Adipocyte (in vitro differentiated cells): ENCODE measurements at places on chromosomes 2 and 18.

DNA sequence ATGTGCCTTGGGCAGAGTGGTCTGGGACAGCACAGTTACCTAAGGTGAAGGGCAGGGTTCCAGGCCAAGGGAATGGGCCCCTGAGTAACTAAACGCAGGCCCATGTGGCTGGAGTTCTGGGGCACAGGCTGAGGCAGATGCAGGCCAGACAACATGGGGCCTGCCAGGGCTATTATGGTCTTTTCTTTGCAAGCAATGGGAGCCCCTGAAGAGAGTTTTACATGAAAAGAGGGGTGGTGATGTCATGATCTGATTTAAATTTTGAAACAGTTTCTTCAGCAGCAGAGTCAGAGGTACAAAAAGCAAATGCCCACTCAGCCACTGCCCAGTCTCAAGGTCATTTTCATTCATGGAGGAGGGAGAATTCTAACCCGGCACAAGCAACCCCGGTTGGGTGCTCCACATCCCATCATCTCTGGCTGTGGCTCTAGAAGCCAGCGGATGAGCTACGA lies 5.6 kb downstream of the CHST10 start:
- DNase-seq, result no peak

- DNase-seq, result no peak
Observed at GRCh38 chr18:50518787-50519546, 40.9 kb upstream of the MAPK4 start.

DNA sequence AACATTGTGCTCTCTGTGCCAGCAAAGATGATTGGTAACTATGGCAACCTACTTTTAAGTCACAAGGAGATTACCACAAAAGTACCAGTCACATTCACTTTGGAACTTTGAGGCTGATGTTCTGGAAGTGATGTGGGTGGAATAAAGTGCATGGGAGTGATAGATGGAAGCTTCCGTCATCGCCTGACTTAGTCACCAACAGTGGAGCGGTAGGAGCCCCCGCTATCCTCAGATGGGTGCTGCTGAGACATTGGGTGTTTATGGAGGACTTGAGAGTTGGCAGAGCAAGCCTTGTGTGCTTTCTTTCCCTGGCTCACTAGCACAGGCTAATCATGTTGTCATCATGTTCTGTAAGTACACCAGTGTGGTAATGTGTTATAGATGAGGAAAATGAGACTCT lies 4.6 kb downstream of the PPP1R7 start:
- DNase-seq, result no peak

DNA sequence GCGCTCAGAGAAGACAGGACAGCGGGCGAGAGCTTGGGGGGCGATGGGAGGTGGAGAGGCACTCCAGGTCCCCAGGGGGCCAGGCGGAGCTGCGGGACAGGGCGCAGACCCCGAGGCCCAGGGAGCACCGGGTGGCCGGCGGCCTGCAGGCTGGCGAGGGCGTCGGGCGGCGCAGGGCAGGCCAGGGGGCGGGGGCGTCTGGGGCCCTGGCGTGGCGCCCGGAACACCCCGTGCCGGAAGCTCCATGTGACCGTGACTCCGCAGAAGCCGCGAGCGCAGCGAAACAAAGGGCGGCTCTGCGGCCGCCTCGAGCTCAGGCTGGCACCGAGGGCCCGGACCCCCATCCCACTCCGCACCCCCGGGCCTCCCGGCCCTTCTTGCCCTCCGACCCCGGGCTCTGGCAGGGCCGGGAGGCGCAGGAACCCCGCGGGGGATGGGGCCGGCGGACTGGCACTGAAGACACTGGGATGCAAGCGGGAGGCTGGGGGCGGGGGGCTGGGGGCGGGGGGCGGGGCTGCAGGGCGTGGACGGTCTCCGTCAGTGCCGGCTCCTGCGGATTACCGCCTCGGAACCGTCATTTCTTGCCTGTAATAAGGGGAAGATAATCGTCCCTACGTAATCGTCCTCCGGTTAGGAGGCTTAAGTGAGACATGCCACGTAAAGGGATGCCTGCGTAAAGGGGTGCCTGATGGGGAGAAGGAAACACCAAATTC lies 19.1 kb downstream of the SH2D6 start:
- peak; percentile 77 for DNase-seq

- DNase-seq, result no peak
Observed at GRCh38 chr18:74367905-74368304, 52.3 kb downstream of the C18orf63 start.

DNA sequence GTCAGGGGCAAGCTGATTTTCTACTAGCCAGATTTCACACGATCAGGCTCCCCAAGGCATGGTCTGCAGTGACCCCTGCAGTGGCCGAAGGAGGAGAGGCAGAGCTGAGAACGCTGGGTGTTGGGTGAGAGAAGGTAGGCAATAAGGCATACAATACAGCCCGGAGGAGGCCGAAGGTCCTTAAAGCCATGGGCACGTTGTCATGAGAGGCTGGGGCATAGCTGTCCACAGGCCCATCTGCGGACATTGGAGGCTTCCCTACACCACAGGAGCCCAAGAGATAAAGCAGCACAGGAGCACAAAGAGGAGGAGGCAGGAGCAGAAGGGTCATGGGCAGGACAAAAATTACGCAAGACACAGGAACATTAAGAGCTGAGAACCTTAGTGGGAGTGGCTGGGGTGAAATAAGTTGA lies 16.7 kb upstream of the BZW1 start:
- peak; percentile 64 for DNase-seq

GRCh38 chr18:9535430-9535991 lies 60.2 kb downstream of the RALBP1 start:
- peak; percentile 96 for DNase-seq

GRCh38 chr2:233988581-233988980 lies 61.9 kb upstream of the SPP2 start:
- DNase-seq, result no peak
